ENCODE measurements at places on chromosomes 3 and 15.

DNA sequence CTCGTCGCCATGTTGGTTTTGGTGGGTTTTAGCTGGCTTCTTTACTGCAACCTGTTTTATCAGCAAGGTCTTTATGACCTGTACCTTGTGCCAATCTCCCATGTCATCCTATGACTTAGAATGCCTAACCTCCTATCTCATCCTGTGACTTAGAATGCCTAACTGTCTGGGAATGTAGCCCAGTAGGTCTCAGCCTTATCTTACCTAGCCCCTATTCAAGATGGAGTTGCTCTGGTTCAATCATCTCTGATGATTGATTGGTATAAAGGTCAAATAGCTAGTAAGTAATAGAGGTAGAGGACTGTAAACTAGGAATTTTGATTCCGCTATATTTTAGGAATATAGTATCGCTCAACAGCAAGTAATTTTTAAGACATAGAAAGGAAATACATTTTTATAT lies 1.3 kb upstream of the ACKR2 start:
- DNase-seq = no peak

DNA sequence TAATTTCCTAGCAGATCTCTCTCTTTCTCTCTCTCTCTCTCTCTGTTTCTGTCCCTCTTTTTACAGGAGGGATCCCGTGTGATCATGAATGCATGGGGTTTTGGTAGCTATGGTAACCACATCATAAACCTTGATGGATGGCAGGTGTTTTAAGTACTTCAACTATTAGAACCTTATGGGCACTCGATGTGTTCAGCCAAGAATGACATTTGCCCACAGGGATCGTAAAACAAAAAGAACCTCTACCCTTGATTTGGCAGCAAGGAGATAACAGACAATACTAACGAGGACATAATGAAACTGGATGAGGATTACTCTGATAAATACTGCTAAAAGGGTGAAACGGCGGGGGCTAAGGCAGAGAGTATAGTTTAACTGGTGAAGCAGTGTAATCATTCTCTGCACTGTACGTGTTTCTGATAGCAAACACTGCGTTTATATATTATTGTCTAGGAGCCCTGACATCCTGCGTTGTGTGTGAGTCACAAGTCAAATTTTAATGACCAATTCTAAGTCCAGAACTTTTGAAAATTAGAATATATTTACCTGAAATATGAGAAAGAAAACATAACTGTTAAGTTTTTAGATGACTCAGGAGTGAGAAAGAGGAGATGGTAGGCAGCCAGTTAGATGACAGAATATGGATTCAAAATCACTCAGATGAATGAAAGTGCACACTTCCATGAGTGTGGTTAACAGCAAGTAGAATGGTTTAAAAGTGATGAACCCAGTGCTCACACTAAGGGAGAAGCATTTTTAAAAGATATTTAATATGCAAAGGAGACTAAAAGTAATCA lies 80.3 kb downstream of the OTOL1 start:
- DNase-seq = no peak

DNA sequence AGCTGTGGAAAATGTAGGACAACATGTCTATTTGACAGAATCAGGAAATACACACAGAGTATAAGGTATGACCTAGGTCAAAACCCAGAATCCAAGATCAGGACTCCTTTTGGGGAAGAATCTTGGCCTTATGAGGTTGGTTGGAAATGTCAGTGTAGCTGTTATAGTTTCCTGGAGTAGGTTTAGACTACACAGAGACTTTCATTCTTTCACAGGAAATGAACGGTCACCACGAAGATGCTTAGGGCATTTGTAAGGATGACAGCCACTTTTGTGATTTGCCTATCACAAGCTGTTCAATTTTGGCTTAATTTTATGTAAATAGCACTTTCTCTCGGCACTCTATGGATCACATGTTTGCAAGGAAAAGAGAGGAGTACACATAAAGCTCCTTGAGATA lies 18.6 kb upstream of the ZBTB20 start:
- DNase-seq = no peak

GRCh38 chr3:58537412-58538301 lies 667 bp upstream of the ACOX2 start:
- DNase-seq = no peak

DNA sequence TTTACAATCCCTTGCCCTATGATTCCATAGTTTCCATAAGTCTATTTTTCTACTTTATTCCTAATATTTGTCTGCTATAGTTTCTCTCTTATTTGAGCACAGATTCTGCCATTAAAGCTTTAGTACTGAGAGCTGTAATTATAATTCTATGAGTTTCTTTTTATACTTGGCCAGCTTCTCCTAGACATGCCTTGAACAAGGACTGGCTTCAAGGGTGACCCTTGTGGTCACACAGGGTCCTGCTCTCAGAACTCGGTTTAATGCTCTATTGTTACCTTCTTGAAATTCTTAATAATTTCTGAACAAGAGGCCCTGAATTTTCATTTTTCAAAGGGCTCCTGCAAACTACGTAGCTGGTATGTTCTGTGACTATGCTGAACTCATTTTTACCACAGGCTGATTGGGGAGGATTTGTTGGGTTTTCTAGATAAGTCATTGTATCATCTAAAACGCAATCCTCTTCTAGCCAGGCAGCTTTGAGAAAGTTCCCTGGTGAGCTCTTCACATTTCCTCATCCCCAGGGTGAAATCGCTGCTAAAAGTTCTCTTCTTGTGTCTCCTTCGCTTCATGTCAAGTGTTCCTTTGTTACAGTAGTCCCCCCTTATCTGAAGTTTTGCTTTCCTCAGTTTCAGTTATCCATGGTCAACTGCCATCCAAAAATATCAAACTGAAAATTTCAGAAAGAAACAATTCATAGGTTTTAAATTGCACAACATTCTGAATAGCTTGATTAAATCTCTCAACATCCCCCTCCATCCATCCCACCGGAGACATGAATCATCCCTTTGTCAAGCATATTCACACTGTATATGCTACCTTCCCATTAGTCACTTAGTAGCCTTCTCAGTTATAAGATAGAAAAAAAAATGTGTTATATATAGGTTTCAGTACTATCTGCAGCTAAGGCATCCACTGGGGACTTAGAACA lies 12.6 kb upstream of the PLCL2 start:
- no peak for DNase-seq

DNA sequence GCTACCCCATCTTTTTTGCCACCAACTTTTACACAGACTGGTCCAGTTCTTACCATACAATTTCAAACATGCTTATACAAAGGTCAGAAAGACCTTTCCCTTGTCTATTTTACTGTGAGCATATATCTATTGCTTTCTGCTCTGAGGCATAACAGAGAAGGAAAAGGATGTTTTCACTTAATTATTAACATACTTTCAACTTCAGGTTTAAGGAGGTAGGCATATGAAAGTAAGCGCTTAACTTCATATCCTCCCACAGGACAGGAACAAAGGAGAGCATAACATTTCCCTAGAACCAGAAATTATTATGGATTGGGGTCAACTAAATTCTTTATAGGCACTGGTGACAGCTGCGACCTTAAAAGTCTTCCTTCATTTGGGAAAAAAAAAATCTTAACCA lies 1.1 kb downstream of the MYEF2 start:
- DNase-seq = no peak

GRCh38 chr3:76624164-76624563 lies 415.7 kb upstream of the ROBO2 start:
- no peak for DNase-seq

DNA sequence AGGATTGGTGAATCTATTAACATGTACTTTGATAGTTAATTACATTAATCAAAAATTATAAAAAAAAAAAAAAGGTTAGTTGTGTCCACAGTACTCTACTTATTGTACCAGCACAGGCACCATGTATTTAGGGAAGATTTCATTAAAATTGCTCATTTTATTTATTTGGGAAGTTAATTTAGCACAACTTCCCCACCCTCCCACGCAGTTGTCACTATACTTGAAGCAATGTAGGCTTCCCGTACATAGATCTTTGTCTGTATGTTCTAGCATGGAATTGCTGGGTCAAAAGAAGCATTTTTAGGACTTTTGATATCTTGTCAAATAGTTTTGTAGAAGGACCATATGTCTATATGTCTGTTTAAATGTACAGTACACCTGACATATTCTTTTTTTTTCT lies 4.4 kb downstream of the GPR27 start:
- DNase-seq = no peak

- no peak for DNase-seq
These were observed 55.4 kb downstream of the AGBL1 start for GRCh38 chr15:86135041-86135440.

GRCh38 chr3:62672988-62673313 lies 202.3 kb downstream of the CADPS start:
- no peak for DNase-seq

DNA sequence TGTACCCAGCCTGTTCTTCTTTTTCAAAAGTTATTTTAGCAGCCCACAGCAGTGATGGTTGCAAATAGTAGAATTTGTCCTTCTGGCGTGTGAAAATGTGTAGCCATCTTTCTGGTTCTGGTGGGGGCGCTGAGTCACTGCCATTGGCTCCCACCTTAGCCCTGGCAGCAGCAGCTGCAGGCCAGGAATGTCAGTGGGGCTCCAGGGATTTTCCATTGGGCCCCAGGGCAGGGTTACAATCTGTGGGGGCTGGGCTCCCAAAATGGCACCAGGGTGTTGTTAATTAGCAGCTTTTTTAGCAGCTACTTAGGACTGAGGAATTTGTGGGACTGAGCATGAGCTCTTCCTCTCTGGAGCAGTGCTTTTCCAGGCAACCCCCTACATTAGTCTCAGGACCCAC lies 38.9 kb downstream of the TOPAZ1 start:
- DNase-seq = no peak

DNA sequence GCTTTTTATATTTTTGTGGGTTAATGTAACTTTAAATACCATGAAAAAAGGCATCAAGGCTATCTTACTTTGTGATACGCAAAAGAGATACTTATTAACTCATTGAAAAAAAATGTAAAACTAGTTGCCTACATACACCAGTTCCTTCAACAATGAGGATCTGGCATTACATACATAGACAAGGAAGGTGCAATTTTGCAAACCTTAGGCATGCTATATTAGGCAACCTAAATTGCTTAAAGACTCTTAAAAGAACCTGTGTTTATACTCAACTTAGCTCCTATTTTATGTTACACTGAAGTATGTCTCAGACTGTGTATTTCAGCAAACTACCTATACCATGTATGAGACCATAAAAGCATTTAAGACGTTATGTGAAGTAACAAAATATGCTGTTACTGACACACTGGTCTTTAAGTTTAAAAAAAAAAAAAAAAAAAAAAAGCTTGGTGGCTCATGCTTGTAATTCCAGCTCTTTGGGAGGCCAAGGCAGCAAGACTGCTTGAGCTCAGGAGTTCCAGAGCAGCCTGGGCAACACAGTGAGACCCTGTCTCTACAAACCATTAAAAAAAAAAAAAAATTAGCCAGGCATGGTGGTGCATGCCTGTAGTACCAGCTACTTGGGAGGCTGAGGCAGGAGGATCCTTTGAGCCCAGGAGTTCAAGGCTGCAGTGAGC lies 9.1 kb downstream of the TASOR start:
- DNase-seq = no peak

DNA sequence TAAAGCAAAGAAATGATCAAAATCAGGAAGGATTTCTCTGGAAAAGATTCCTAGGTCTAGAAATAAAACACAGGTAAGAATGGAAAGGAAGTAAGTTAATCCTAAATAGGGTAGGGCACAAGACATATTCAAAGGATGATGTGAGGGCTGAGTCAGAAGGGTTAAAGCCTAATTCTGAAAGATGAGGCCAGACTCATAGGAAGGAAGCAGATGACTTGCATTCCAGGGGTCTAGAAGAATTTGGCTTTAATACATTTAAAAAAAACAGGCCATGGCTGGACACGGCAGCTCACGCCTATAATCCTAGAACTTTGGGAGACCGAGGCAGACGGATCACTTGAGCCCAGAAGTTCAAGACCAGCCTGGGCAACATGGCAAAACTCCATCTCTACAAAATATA lies 3.2 kb downstream of the SSR3 start:
- no peak for DNase-seq

DNA sequence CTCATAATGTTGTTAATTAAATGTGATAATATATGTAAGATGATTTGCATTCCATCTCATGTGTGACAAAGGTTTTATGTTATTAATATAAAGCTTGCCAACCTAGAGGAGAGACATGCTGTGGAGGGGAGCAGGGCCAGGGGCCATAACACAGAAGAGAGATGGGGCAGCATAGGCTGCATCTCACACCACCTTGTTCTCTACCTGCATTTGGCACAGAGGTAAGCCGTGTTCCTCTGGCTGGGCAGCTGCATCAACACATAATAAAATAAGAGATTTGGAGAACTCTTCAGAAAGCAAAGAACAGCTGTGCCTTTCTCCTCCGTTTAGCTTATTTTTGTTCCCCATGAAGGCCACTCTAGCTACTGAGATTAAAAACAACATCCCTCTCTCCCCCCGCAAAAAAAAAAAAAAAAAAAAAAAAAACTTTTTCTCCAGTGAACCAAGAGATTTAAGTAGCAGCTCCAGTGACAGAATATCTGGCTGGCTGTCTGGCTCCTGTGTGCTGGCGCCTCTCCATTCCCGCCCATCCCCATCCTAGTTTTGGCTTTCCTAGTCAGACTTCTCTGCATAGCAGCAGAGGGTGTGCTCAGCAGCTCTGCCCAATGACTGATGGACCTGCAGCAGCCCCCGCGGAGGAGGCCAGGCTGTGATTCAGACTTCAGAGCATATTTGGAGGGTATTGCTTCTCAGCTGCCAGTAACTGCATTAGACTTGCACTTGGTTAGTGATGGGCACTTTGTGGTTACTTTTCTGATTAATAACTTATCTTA lies 52.2 kb upstream of the STXBP5L start:
- no peak for DNase-seq

- no peak for DNase-seq
These were observed 23.8 kb upstream of the RPL29 start for GRCh38 chr3:52019352-52020080.

- no peak for DNase-seq
These were observed 132.1 kb downstream of the WDR76 start for GRCh38 chr15:43958861-43959330.

GRCh38 chr15:79815468-79815867 lies 81.3 kb downstream of the MTHFS start:
- DNase-seq = no peak

- no peak for DNase-seq
These were observed 236.8 kb downstream of the KLF13 start for GRCh38 chr15:31563421-31563820.

GRCh38 chr15:76763554-76763953 lies 141.6 kb downstream of the SCAPER start:
- no peak for DNase-seq

GRCh38 chr15:62440362-62441105 lies 275.4 kb upstream of the C2CD4B start:
- DNase-seq = no peak

DNA sequence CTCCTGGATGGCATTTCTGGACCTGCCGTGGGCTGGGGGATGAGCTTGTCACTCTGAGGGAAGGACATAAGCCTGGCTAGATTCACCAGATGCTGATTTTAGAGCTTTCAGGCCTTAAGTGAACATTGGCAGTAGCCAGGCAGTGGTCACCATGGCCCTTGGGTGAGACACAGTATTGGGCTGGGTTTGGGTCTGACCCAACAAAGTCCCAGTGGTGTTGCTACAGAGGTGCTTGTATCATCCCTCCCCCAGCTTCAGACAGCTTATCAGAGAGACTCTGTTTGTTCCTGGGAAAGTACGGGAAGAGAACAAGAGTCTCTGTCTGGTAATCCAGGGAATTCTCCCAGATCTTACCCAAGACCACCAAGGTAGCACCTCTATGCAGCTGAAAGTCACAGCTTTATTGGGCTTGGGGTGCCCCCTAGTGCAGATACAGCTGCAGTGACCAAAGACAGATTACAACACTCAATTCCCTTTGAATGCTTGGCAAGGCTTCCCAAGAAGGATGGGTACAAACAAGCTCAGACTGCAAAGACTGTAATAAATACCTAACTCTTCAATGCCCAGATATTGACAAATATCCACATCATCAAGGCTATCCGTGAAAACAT lies 9.8 kb upstream of the RUVBL1 start:
- DNase-seq = peak; percentile 28

GRCh38 chr3:184289426-184289938 lies 9.6 kb upstream of the PSMD2 start:
- DNase-seq = peak; percentile 67
